ENCODE measurements at places on chromosomes 2 and 18. TPM values are rescaled to one million over a fixed set of nuclear protein-coding genes. Genes with fewer than 3 reads are reported as not detected.

Gene RGPD5
- polyA plus RNA-seq: 11.6 TPM

Gene RUFY4
- 1.5 TPM for polyA plus RNA-seq

Gene BMP10
- not detected for polyA plus RNA-seq

Gene SERPINB4
- polyA plus RNA-seq: not detected

Gene LIMS4
- 0.31 TPM for polyA plus RNA-seq

Gene PRSS56
- polyA plus RNA-seq: not detected

Gene WNT10A
- polyA plus RNA-seq: 5.7 TPM

Gene IL1F10
- not detected for polyA plus RNA-seq

Gene EPB41L5
- polyA plus RNA-seq: 24.8 TPM

Gene MAP3K19
- polyA plus RNA-seq: not detected

Gene PPP1R7
- 84.9 TPM for polyA plus RNA-seq

- DNase-seq: no peak
Measured at GRCh38 chr18:3679241-3679640, 229.3 kb downstream of the TGIF1 start.

DNA sequence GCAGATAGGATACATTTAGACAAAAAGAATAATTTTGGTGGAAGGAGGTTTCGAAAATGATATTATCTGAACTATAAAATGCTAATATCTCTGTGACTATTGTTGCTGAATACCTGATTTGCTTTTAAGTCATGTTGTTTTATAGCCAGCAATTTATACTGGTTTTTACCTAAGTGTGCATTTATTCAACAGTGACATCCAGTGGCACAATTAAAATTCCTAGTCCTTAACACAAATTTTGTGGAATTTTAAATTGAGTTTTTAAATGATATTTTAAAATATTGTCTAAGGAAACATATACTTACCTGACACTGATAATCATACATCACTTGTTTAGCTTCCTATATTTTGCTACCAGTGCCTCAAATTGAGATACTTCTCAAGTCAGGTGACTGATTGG is 144.8 kb downstream of the ARHGAP28 start:
- no peak for DNase-seq

GRCh38 chr2:203022751-203023150 is 8.1 kb downstream of the NBEAL1 start:
- no peak for DNase-seq

DNA sequence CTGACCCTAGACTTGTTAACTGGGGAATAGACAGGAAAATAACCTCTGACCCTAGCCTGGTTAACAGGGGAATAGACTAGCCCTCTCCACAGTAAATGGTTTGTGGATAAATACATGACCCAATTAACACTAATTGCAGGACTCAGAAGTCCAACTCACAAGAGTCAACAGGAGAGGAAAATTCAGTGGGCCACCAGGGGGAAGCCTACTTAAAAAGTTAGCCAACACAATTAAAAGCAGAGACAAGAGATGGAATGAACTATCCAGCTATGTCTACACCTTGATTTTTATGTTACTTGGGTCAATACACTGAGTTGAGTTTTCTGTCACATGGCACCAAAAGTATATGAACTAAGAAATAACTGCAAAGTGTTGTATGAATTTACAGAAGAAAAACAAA is 158.8 kb upstream of the SLC39A10 start:
- peak; percentile 14 for DNase-seq

- no peak for DNase-seq
Measured at GRCh38 chr18:48943736-48944527, 6.8 kb downstream of the SMAD7 start.

DNA sequence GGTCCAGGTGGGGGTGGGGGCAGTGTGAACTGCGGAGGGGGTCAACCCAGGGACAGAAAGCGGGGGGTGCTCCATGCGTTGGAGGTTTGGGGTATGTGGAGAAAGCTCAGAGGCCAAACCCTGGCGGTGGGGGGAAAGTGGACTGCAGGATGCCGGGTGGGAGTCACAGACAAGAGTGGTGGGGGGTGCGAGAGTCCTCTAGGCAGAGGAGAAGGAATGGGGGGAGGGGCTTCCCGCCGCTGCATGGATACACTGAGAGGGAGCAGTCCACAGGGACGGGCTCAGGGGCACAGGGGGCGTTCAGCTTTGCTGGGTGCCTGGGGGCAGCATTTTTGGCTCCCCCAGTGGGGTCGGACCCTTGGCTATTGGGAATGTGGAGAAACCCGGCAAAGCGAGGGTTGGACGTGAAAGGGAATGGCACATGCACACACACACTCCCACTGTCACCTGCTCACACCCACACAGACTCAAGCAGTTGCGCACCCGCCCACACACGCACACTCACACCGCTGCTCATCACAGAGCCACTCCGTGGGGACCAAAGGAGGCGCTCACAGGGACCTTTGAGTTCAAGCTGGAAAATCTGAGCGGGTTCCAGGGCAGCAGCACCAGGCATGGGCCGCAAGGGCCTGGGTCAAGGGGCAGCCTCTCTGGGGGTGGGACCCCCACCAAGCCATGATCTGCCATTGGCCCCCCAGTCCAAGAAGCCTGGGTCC is 7.7 kb downstream of the GBX2 start:
- no peak for DNase-seq

DNA sequence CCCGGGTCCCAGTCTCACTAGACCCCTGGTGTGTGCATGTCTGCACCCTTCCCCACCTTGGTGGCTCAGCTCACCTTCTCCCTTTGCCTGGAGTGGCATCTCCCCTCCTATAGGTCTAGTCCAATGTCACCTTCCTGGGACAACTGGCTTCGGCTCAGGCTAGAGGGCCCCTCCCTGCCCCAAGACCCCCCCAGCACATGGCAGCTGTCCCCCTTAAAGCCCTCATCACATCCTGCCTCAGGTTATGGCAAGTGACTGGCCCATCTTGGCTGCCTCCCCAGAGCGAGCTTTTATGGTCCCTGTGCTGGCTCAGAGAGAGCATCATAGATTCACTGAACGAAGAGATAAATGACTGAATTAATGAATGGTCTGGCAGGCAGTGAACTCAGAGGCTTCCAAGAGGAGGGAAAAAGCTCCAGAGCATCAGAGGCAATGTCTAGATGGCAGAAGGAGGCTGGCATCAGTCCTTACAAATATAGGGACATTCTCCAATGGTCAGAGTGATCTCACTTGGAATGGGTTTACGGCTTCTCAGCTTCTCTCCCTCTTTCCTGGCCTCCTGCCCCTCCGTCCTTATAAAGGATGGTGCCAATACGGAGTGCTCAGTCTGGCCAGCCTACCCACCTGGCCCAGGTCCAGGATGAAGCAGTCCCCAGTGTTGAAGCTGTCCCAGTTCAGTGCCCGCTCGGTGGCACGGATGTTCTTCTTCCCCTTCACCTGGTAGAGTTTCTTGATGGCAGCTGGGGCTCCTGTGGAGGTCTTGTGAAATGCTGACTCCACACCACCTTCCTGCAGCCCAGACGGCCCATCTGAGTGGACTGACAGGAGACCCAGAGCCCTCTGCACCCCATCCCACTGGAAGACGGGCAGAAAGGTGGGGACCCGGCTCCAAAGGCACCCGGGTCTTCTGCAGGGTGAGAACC is 9.4 kb downstream of the CAPG start:
- no peak for DNase-seq

DNA sequence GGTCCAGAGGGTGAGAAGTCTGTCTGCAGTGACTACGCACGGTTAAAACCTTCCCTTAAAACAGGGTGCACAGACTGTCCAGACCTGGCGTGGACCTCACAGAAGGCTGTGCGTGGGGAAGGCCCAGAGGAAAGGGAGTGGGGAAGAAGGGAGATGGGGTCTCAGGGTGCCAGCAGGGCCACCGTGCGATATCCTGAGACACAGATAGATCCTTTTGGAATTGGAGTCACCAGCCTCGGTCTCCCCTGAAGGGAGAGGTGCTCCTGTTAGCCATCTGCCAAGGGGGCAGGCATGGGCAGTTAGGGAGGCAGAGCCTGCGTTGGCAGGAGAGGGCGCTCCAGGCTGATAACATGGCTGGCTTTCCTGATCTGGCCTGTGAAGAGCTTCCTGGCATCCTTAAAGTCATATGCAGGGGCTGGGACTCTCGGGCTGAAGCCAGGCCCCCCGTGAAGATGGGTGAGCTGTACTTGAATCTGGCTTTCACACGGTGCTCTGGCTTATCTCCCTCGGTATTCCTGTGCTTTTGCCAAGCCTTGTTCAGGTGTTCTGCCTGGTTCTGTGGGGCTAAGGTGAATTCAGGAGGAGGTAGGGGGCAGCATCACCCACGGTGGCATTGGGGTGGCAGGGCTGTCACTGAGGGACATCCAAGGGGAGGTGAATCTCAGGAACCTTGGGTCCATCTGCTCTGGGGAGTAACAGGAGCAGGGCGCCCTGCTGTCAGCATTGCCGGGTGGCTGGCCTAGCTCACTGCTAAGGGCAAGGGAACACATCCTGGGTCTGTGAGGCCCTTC is 107.2 kb upstream of the SMAD2 start:
- no peak for DNase-seq

DNA sequence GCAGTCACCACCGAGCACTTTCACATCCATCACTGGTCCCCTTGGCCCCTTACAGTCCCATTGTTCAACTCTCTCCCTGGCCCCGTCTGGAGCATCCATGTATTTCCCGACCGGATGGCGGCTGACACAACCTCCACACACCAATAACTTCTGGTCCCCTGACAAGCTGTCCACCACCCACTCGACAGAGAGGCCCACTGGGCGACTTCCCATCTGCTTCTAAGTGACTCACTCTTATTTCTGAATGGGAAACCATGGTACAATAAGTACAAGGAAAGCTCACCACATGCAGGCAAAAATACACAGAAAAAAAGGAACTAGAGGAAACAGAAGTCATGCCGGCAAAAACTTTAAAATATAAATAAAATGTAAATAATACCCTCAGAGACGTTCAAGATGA is 82.9 kb upstream of the RAB12 start:
- DNase-seq: no peak

GRCh38 chr2:219107758-219108157 is 47.0 kb upstream of the IHH start:
- no peak for DNase-seq

DNA sequence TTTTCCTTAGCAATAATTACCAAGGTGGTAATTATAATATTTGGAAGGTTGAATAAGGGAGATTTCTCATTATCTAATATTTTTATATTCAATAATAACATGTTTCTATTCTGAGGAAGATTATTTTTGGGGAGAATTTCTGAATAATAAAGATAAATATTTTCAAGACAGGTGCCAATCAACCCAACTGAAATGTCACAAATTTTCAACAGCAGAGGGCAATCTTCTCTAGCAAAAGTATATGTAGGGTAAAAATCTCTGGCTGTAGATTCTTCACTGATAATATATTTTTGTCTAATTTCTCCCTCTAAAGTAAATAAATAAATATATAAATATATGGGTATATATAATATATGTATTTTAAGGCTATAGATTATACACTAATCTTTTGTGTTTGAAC is 1187.2 kb upstream of the CRIM1 start:
- DNase-seq: no peak

- no peak for DNase-seq
Measured at GRCh38 chr2:236661762-236662110, 92.1 kb downstream of the ACKR3 start.

- DNase-seq: no peak
Measured at GRCh38 chr18:36149514-36150289, 20.0 kb downstream of the ELP2 start.

- no peak for DNase-seq
Measured at GRCh38 chr2:177796011-177796410, 276.6 kb downstream of the PDE11A start.

GRCh38 chr2:118464546-118465265 is 376.4 kb downstream of the INSIG2 start:
- no peak for DNase-seq

DNA sequence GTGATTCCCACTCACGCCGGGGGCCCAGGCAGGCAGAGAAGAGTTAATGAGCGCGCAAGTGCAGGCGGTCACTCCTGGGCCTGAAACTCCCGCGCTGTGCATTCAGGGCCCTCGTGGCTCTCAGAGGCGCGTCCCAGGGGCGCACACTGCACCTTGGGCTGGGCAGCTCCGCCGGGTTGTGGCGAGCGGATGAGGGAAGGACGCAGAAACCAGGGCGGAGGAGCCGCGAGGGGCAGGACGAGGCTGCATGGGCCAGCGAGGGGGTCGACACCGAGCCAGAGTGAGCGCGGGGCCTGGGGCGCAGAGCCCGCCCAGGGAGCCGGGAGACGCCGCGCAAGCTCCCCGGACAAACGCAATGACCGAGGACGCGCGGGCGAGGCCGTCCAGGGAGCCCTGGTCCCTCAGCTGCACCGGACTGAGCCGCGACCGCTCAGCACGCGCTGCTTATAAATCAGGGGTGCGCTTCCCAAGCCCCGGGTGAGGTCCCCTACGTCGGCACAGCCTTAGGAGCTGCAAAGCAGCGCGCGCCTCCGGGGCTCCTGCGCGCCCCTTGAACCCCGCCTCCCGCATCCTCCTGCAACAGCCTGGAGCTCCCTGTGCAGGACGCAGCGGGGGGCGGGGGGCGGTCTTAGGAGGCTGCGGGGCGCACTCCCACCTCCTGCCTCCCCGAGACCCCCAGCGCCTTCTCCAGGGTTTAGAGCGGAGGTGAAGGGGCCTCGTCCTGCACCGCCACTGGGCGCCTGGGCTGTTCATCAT is 180.2 kb upstream of the ALKAL2 start:
- no peak for DNase-seq

GRCh38 chr2:70043252-70043875 is 43.9 kb upstream of the PCBP1 start:
- DNase-seq: no peak

GRCh38 chr2:230690439-230690838 is 22.2 kb upstream of the CAB39 start:
- DNase-seq: no peak

- no peak for DNase-seq
Measured at GRCh38 chr2:241417626-241418025, 61.5 kb downstream of the FARP2 start.

- no peak for DNase-seq
Measured at GRCh38 chr2:30948857-30949256, 141.6 kb upstream of the CAPN13 start.

- no peak for DNase-seq
Measured at GRCh38 chr2:76752506-76752905, 769.7 kb downstream of the LRRTM4 start.

- no peak for DNase-seq
Measured at GRCh38 chr2:75949385-75950030, 238.8 kb upstream of the GCFC2 start.

GRCh38 chr2:185475914-185476313 is 262.7 kb upstream of the FSIP2 start:
- no peak for DNase-seq

- no peak for DNase-seq
Measured at GRCh38 chr18:50696929-50697328, 122.9 kb downstream of the MRO start.

DNA sequence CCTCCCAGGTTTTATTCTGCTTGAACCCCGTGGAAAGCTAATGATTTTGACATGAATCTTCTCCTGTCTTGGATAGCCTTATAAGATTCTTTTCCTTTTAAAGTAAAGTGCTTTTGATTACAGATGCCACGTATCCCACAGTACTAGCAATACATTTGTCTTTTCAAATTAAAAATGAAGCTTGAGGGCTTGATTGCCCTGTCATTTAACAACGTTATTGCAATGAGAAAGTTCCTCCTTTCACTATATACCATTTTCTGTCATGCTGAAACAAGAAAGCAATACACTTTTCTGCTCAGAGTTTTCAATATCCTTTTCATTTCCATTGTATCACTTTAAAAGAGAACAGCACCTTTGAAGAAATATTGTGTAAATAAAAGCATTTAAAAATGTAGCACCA is 814.7 kb downstream of the LRP1B start:
- DNase-seq: no peak

GRCh38 chr18:43481069-43481468 is 203.8 kb upstream of the SYT4 start:
- DNase-seq: no peak

- no peak for DNase-seq
Measured at GRCh38 chr2:68974946-68975665, 670 bp downstream of the GKN1 start.

GRCh38 chr2:130807659-130808385 is 28.9 kb upstream of the ARHGEF4 start:
- no peak for DNase-seq

Data from hepatocyte (in vitro differentiated cells).